ENCODE measurements at places on chromosomes 3 and 15.

DNA sequence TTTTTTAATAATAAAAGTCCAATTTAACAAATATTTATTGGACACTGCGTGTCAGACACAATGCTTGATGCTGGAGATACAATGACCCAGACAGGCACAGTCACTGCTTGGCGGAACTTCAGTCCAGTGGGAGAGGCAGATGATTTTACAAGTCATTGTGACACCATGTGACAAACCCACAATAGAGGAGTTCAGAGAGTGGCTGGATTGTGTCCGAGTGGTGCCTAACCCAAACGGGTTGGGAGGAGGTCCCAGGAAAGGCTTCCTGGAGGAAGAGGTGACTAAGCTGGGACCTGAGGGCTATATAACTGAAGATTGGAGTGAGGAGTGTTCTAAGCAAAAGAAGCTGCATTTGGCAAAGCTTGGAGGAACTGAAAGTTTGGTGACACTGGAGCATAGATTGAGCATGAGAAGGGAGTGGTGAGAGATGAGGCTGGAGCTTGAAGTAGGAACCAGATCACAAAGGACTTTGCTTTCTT, 41.4 kb downstream of the CRTC3 start:
- DNase-seq = no peak

DNA sequence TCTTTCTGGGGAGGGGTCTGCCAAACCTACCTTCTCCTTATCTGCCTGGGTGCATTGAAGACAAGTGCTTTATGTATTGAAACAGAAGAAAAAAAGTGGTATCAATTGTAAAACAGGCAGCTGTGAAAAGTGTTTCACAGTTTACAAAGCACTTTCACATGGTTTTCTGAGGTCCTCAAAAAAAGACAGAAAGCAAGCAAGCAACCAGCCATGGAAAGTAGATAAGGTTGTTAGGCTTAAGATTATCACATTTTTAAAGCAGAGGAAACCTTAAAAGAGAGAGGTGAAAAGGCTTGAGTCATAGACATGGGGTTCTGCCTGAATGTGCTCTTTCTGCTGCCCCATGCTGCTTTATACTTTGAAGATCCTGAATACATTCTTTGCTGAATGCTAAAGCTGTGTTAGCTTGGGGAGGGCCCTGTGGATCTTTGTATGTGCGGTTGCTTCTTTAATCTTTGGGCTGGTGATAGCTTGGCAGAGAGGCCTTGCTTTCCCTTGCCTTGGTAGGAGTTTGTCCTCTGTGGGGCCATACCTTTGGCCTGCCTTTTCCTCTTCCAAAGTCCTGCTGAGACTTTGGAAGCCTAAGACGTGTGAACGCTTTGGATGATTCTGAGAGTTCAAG, 2.6 kb downstream of the SMAD3 start:
- DNase-seq = no peak

DNA sequence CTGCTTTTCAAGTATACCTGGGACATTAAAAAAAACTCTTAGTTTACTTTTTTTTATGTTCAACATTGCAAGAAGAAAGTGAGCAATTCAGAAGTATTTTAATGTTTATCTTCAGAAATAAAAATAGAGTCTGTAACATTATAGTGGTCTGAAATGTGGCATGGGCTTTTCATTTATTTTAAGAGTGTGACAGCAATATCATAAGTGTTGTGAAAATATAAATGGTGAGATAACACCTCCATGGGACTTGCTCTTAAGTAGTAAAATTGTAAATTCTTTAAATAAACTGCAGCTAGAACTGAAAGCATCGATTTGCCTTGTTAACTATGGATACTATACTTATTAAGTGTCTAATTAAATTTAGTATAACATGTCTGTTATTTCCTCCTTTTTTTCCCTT, 48.8 kb upstream of the ZCWPW2 start:
- no peak for DNase-seq

DNA sequence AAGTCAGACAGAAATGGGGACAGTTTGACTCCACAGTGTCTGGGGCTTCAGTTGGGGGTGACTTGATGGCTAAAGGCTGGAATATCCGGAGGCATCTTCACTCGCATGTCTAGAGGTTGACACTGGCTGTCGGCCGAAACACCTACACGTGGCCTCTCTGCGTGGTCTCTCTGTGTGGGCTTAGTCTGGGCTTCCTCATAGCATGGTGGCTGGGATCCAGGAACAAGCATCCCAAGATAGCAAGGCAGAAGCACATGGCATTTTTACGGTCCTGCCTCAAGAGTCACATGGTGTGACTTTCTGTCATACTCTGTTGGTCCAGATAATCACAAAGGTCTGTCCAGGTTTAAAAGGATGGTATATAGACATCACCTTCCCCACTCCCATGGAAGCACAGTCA, 34.5 kb downstream of the MAGI1 start:
- DNase-seq = no peak

DNA sequence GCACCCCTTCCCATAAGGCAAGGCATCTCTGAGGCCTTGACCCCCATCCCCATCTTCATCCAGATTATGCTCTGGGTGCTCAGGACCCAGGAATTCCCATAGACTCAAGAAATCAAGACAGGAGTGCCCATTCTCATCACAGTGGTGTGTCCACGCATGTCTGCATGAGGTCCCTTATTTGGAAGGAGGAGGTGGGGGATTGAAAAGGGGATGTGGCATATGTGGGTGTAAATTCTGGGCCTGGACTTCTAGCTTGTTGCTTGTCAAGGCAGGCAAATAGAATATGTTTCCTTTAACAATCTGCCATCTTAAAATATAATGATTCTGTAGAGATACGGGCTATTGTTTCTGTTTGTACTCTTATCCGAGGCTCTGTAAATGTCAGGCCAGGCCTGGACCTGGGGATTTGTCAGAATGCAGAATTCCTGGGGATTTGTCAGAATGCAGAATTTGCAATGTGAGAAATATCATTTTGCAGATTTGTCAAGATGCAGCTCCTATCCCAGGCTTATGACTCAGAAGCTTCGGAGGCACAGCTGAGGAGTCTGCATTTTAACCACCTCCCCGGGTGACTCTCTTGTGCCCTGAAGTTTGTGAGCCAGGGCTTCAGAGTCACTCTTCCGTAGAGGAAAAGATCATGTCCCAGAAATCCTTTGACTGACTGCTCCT, 157.8 kb downstream of the SV2B start:
- DNase-seq = no peak

GRCh38 chr15:80342148-80342547, 62.0 kb upstream of the ARNT2 start:
- DNase-seq = no peak

- DNase-seq = no peak
Measured at GRCh38 chr15:76239786-76240185, 71.5 kb downstream of the ETFA start.

DNA sequence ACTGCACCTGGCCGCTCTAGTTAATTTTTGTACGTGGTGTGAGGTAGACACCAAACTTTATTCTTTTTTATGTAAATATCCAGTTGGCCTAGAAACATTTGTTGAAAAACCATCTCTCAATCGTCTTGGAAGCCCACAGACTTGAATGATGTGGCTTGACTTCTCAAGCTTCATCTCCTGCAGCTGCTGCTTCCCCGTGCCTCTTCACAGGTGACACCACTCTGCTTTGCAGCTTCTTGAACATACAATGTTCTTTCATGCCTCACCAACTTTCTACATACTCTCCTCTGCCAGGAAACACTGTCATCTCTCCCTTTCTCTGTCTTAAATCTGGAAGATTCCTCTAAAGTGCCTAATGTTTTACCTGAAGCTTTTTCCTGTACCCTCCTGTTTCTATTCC, 35.6 kb downstream of the MAP6D1 start:
- DNase-seq = no peak

- no peak for DNase-seq
Measured at GRCh38 chr3:189108067-189108466, 63.7 kb upstream of the TPRG1 start.

DNA sequence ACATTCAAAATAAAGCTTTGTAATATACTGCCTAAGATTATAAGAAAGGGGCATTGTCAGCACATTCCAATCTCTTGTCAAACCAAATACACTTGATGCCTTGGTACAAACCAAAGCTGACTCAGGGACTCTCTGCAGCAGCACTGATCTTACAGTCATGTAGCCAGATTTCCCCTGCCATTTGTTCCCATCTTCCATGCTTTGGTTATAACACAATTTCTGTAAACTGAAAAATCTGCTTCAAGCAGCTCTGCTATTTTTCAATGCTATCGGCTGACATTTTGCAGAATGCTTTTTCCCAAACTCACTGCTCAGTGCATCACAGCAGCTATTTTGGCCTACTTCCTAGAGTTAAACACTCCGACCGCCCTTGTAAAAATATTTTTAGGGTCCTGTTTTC, 18.2 kb downstream of the PLOD2 start:
- DNase-seq = no peak

DNA sequence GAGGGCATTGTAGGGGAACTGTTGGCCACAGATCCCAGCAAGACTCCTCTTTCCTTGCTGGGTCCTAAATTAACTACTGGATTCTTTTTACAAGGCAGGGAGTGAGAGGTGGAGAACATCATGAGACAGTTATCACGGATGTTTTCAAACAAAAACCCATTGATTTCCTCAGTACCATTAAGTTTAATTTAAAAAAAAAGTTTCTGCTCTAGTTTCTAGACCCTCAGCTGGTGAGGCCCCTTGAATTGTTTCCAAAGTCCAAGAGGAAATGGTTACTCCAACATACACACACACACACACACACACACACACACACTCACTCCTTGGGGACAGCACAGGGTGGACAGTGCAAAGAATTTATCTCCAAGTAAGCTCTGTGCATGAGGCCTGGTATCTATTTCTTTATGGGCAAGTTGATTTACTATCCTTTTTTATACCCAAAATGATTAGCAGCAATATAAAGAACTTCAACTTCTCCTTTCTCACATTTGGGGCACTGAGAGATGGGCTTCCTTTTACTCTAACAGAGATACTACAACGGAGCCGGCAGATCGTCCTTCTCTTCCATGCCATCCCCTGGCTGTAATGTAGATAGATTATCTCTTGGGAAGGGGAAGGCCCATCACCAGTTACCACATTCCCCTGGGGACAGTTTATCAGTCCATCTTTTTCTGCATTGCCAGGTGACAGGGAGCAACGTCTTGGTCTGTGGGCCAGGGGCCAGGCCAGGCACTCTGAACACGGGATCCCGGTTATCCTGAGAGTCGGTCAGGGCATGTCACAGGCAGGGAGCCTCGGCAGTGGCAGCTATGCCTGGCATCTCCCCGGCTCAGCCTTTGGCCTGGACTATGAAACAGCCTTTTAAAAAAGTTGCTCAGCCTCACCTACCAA, 54.7 kb downstream of the CORO2B start:
- no peak for DNase-seq

DNA sequence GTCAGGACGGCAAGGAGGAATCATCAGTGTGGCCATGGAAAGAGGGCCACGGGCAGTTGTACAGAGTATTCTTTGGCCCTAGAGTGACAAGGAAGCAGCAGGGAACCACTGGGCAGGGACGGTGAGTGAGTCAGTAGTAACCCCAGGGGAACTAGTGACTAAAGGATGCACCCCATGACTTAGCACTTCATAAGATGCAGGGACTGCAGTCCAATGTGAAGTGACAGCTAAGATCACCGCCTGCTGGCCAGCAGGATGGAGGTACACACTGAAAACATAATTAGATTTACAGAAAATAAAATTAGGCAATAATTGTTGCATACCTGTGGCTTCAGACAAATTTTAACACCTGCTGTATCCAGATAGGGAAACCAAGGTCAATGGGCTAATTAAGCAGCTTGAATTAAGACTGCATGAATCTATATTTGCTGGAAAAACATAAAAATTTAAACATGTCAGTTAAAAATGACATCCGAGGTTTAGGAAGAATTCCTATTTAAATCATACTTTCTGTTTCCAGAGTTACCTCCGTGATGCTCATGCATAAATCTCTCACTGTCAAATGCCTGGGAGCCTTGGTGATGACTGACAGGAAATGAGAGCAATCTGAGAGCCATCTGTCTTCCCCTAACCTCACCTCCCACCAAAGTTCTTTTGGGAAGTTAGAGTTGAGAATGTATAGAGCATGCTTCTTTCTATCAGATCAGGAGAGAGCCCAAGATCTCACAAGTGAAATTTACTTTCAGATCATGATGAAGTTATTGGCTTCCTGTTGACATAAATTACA, 56.5 kb downstream of the DCLK3 start:
- DNase-seq = no peak

DNA sequence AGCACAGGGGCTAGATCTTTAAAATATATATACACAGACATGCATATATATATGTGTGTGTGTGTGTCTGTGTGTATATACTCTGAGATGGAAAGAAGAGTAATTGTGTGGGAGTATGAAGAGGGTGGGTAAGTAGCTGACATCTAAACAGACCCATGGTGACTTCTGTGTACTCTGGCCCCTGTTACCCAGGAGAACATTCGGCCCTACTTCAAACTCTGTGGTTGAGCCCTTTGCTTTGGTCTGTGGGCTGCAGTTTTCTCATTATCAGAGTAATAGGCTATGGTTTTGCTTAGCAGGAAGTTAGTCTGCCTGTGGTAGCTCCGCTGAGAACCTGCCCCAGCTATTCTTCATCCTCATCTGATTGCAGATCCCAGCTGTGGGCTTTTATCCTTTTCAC, 141.4 kb downstream of the RBPMS2 start:
- peak; percentile 7 for DNase-seq

DNA sequence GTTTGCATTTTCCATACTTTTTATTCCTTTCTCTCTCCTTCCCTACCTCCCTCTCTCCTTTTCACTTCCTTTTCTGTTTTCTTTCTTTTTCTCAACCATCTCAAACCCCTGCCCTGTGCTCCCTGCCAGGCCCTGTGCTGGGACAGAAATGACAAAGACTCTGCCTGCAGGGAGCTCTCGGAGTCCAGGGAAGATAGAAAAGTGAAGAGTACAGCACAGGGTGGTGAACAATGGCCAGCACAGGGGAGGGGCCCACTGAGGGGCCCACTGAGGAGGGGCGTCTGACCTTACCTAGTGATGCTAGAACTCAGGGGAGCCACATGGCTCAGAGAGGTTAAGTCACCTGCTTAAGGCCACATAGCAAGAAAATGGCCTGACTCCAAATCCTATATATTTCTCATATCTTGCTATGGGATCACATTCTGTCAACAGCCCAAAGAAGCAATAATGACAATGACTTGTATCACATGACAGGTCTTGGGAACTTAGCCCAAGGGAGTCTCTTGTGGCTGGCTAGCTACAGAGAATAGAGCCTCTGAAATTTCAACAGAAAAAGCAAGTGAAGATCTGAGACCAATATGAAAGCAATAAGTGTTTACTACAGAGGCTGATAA, 44.3 kb upstream of the ATP2B2 start:
- no peak for DNase-seq

DNA sequence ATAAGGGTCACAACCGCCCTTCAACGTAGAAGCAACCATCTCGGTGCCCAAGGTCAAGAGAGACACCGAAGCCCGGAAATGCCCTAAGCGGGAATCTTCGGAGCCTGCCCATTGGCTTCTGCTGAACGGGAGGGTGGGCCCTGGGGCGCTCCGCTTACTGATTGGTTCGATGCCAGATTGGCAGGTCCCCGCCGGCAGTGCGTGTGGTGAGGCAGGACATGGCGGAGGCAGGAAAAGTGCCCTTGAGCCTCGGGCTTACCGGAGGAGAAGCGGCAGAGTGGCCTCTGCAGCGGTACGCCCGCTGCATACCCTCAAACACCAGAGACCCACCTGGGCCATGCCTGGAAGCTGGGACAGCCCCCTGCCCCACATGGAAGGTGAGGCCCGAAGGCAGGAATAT, at the start of gene REC114:
TSS of gene REC114 (plus strand) at position 197 of the 400 bp plus-strand sequence. CDS start at position 219, 22 bp downstream.
- no peak for DNase-seq
